ENCODE measurements at places on chromosomes 7 and 10.

- no peak for DNase-seq
Observed at GRCh38 chr10:102113956-102114857, 6.0 kb downstream of the LDB1 start.

GRCh38 chr10:62723375-62723774 lies 81.1 kb upstream of the ADO start:
- DNase-seq: no peak

- no peak for DNase-seq
Observed at GRCh38 chr7:38189231-38189938, 11.3 kb downstream of the STARD3NL start.

- DNase-seq: no peak
Observed at GRCh38 chr10:10500937-10501336, 516.7 kb upstream of the CELF2 start.

DNA sequence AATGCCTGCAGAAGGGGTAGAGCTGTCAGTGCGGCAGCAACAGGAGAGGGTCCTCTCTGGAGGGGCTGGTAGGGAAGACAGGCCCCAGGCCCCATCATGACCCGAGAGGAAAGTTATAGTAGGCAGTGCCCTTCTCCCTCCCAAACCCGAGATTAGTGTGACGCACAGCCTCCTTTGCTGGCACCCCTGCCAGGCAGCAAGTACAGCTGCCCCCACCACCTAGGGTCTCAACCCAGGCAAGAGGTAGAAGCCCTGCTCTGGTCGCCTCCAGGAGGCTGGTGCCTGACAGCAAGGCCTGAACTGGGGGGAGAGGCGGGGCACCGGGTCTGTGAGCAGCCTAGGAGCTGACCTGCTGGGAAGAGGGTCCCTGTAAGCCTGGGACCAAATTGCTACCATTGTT lies 15.5 kb downstream of the LOXL4 start:
- DNase-seq: no peak

GRCh38 chr10:28879875-28880682 lies 202.8 kb downstream of the BAMBI start:
- DNase-seq: no peak

DNA sequence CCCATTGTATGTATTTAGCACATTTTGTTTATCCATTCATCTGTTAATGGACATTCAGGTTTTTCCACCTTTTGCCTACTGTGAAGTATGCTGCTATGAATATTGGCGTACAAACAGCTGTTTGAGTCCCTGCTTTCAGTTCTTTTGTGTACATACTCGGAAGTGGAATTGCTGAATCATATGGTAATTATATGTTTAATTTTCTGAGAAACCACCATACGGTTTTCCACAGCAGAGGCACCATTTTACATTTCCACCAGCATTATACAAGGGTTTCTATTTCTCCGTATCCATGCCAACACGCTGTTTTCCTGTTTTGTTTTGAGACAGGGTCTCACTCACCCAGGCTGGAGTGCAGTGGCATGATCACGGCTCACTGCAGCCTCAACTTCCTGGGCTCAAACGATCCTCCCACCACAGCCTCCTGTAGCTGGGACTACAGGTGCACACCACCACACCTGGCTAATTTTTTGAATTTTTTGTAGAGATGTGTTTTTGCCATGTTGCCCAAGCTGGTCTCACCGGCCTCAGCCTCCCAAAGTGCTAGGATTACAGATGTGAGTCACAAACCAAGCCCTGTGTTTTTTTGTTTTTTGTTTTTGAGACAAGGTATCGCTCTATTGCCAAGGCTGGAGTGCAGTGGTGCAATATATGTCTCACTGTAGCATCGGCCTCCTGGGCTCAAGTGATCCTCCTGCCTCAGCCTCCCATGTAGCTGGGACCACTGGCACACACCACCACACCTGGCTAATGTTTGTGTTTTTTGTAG lies 22.1 kb upstream of the FBXW4 start:
- DNase-seq: no peak

- DNase-seq: no peak
Observed at GRCh38 chr10:73131301-73131700, 21.0 kb downstream of the NUDT13 start.

GRCh38 chr10:44334091-44334490 lies 50.8 kb downstream of the CXCL12 start:
- no peak for DNase-seq

DNA sequence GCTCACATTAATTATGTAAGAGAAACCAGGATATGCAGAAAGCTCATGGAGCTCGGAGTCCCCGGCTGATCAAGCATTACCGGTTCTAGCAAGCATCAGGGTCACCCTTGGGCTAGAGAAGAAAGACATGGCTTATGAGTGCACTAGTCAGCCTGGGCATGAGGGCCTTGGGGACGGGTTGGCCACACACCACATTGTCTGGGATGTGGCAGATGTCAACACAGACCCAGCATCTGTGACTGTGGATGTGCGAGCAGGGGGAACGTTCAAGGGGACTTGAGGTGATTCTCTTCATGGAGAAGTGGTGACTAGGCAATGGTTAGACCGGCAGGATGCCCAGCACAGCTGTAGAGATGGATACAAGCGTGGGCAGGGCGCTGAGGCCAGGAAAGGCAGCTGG lies 13.7 kb downstream of the ZMIZ2 start:
- no peak for DNase-seq

DNA sequence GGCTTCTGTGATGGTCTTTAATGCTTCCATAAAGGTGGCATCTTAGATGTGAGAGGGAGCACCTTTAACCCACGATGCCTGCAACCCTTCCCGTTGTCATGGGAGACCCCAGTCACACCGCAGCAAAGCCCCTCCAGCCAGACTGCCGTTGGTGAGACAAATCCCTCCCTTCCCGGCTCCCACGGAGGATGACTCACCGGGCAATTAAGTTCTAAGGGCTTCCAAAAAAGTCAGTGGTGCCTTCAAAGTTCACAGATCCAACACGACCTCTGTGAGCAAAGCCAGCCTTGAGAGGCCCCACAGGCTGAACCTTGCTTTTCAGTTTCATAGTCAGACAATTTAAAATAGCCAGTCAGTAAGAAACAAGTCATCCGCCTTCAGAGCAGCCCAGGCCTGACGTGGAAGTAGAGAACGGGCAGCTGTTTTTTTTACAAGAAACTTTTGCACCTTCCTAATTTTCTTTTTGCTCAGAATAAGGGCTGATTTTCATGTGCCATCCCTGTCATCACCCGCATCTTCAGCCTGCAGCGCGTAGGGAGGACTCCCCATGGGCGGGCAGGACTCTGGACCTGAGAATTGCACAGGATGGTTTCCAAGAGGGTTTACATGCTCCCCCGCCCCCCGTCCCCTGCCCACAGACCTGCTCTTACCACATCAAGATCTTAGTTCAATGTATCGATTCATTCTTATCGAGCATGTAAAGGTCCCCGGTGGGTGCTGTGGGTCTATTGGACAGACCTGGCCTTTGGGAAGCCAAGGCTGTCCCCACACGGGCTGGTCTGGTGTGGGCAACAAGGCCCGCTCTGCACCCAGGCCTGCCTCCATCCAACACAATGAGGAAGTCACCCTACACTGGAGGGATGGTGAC lies 333.9 kb downstream of the DNAJB6 start:
- DNase-seq: no peak

DNA sequence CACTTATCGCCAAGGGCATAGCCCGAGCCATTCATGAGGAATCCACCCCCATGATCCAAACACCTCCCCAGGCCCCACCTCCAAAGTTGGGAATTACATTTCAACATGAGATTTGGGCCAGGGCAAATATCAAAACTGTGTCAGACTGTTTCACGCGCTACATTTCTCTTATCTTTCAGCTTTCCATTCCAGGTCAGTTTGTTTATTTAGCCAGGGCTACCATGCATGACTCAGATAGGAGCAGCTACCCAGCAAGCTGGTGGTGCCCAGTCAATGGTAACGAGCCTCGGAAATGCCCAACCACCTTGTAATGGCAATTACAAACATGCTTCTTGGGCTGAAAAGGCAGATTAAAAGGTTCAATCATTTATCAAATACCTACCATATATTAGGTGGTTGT lies 43.6 kb upstream of the BAMBI start:
- DNase-seq: no peak

DNA sequence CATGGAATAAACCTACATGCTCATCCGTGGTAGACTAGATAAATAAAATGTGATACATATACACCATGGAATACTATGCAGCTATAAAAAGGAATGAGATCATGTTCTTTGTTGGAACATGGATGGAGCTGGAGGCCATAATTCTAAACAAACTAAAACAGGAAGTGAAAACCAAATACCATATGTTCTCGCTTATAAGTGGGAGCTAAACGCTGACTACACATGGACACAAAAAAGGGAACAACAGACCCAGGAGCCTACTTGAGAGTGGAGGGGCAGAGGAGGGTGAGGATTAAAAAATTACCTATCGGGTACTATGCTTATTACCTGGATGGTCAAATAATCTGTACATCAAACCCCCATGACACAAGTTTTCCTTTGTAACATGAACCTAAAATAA lies 68.7 kb upstream of the SEC61G start:
- no peak for DNase-seq

GRCh38 chr10:19921300-19922140 lies 105.3 kb downstream of the PLXDC2 start:
- DNase-seq: no peak

DNA sequence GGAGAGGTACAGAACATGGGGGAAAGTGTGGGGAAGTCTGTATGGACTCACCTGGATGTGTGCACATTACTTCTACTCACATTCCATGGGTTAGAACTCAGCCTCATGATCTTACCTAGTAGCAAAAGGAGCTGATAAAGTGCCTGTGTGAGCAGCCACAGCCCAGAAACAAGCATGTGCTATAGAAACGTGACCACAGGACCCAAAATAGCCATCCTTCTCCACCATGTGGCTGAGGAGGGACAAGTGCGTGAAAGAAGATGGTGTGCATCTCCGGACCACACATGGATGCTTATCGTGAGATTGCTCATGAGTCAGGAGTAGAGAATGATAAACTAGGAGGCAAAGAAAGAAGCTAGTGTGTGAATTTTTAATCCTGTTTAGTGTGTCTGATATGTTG lies 336.4 kb upstream of the PLXDC2 start:
- no peak for DNase-seq

- DNase-seq: no peak
Observed at GRCh38 chr7:5234852-5235831, 45.1 kb downstream of the WIPI2 start.

GRCh38 chr7:35752742-35753141 lies 48.1 kb upstream of the SEPTIN7 start:
- DNase-seq: no peak

DNA sequence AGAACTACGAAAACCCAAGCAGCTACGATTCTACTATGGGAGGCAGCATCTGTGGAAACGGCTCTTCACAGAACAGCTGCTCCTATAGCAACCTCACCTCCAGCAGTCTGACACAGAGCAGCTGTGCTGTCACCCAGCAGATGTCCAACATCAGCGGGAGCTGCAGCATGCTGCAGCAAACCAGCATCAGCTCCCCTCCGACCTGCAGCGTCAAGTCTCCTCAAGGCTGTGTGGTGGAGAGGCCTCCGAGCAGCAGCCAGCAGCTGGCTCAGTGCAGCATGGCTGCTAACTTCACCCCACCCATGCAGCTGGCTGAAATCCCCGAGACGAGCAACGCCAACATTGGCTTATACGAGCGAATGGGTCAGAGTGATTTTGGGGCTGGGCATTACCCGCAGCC lies 81.6 kb upstream of the SAMD8 start:
- no peak for DNase-seq

- DNase-seq: no peak
Observed at GRCh38 chr10:104340641-104341040, 2.4 kb upstream of the ITPRIP start.

GRCh38 chr7:19713676-19714075 lies 4.8 kb upstream of the POLR1F start:
- DNase-seq: peak; percentile 25

- no peak for DNase-seq
Observed at GRCh38 chr7:36736090-36736898, 12.0 kb upstream of the AOAH start.

DNA sequence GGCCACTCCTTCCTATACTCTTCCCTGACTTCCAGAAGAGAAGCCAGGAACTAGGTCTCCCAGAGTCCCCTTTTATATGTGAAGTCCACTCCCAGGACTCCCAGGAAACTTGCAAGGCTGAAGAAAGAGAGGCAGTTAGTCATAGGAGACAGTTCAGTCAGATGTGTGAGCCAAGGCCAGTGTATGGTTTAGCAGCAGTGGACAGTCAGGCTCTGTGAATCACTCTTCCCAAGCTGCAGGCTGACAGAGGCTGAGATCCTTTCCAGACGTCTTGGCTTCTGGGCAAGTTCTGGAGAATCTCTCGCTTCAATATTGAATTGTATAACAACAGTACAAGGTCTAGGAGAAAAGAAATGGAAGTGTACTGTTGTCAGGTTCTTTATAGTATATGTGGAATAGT lies 26.9 kb downstream of the BLVRA start:
- no peak for DNase-seq

GRCh38 chr10:43205681-43206390 lies 61.0 kb downstream of the RASGEF1A start:
- no peak for DNase-seq

GRCh38 chr7:72445075-72445474 lies 32.9 kb upstream of the CALN1 start:
- DNase-seq: no peak

- no peak for DNase-seq
Observed at GRCh38 chr10:132336064-132336746, 4.2 kb downstream of the LRRC27 start.

- DNase-seq: no peak
Observed at GRCh38 chr7:71594736-71595135, 462.8 kb downstream of the GALNT17 start.

GRCh38 chr10:126098226-126098581 lies 201.8 kb downstream of the FANK1 start:
- no peak for DNase-seq

DNA sequence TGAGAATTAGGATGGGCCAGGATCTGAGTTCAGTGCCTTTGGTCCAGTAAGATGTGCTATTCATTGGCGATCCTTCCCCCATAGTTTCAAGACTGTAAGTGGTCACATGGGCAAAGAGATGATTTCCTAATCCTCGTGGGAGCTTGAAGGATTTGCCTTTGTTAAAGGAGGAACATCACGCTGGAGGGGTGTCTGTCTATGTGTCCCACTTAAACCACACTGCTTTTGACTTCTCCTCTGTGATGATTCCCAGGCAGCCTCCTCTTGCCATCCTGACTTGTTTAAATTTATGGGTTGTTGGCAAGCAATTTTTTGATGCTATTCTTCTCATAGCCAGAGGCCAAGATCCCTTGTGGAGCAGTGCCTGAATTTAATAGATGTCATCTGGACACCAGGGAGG lies 154.0 kb downstream of the TCF7L2 start:
- no peak for DNase-seq

GRCh38 chr10:126252884-126253610 lies 135.2 kb downstream of the ADAM12 start:
- DNase-seq: no peak
